ENCODE measurements at places on chromosomes 6 and 20. TPM values are rescaled to one million over a fixed set of nuclear protein-coding genes. Genes with fewer than 3 reads are reported as not detected.

GRCh38 chr6:35497571-35498421, 917 bp upstream of the TEAD3 start:
- peak overlapping the region; percentile 85 for H3K4me3 ChIP-seq
- H3K27me3 ChIP-seq = peaks cover 31% of the 10 kb centered on the region
- H3K27ac ChIP-seq = peak overlapping the region; percentile 96
- H3K4me1 ChIP-seq = peaks cover 66% of the 10 kb centered on the region
- no peaks in the 10 kb centered on the region for H3K36me3 ChIP-seq

The RAB44 gene
- total RNA-seq = 0.05 TPM

DNA sequence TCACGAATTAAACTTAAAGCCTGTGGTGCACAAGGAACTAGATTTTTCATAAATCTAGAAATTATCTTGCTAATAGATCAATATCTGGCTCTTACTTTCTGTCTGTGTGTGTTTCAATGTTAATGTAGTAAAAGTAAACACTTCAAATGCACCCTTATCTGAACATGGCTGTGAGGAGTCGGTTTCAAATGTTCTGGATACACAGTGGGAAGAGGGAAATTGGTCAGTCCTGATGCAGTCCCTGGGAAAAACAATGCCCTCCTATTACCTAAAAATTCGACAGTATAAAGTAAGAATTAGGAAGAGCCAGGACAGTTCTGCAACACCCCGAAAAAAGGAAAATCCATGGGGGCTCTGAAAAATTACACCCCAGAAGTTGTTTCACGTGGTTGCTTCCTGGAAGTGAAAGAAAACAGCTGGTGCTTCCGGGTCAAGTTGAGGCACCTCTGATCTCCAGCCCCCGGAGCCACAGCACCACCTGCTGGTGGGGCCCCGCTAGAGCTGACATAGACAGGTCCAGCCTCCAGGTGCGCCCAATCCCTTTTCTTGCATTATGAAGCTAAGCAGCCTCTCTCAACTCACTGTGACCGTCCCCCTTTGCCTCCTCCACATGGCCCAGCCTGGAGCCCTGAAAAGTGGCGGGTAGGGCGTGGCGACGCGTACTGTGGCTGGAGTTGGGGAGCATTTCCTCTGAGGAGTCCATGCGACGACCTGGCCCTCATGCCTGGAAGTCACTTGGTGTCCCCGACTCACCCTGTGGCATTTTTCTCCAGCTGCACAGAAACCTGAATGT, 8.3 kb downstream of the SEMG2 start:
- no peak overlapping the region for H3K4me3 ChIP-seq
- DNase-seq = no peak
- H3K36me3 ChIP-seq = no peaks in the 10 kb centered on the region
- no peaks in the 10 kb centered on the region for H3K4me1 ChIP-seq
- H3K27ac ChIP-seq = no peak overlapping the region
- H3K27me3 ChIP-seq = peaks cover 69% of the 10 kb centered on the region

DNA sequence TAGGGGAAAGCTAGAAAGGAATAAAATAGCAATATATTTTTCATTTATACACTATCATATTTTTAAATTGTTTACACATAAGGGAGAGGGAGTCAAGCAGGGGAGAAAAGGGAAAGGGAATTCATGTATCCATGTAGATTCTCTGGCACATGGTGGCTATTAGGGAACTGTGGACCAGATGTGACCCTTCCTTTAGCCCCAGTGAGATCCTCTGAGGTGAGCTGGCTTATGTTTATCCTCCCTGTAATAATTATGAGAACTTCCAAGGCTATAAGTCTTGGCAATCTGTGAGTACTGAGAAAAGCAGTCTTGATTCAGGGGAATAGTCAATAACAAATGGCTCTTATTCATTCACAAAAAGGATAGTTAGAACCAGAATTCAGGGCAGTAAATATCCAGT, 42.6 kb downstream of the TSBP1 start:
- H3K4me1 ChIP-seq = no peaks in the 10 kb centered on the region
- no peak overlapping the region for H3K27ac ChIP-seq
